Renal cortex interstitium (tissue), 15 donors: ENCODE measurements at places on chromosomes 2 and 18.

DNA sequence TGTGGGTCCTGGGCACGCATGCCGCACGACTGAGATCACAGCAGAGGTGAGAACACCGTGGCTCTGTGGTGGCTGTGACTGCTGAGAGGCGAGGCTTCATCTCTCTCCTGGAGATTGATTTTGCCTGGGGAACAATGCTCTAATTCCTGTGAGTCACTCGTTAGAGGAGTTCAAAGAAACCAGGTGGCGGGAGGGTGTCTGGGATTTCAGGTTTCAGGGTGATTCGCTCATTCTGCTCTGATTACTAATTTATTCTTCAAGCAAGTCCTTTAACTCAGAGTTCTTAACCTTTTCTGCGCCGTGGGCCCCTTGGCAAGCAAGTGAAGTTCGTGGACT, 56.3 kb downstream of the GLI2 start:
- DNase-seq = no peak

DNA sequence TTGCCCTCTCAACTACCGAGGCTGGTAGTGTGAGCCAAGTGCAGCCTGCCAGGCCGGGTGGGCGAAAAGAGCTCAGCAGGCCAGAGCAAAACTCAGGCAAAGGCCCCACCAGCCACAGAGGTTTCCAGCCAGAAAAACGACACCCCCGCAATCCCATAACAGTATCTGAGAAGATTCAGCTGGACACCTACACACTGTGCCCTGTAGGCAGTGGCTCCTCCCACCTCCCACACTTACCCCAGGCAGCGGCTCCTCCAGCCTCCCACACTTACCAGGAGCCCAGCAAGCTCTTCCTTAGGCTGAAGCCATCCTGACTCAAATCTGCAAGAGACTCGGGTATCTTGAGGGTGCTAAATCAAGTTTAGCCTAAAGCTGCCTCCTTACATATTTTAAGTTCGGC, 15.6 kb upstream of the TMEM18 start:
- no peak for DNase-seq

DNA sequence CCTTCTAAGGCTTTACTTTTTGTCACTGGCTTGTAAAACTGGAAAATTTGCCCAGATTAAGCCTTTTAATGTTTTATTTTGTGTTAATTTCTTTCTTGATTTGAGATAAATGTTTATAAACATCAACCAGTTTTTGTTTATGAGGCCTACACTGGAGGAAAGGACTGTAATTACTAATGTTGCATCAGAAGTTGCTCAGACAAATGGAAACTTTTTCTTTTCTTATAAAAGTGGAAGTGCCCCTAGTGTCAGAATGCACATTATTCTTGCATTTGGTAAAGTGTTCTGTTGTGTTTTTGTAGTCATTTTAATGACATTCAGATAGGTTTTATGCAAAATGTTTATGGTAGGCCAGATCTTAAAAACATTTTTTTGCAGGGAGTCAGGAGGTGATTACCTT, 25.3 kb downstream of the LCLAT1 start:
- DNase-seq = no peak

DNA sequence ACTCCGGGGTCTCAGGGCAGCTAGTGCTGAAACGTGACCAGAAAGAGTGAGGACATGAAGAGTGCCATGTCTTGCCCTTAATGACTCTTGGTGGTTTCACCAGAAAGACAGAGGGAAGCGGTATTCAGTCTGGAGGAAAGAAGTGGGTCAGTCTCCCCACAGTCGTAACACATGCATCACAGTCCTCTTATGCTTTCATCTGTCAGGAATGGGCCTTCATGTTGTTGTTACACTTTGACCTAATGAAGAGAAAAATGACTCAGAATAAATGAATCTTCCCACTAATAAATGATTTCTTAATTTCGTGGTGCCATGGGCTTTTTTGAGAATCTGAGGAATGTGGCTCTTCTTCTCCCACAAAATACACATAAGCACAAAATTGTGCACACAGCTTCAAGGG, 103.2 kb downstream of the SLC8A1 start:
- no peak for DNase-seq

DNA sequence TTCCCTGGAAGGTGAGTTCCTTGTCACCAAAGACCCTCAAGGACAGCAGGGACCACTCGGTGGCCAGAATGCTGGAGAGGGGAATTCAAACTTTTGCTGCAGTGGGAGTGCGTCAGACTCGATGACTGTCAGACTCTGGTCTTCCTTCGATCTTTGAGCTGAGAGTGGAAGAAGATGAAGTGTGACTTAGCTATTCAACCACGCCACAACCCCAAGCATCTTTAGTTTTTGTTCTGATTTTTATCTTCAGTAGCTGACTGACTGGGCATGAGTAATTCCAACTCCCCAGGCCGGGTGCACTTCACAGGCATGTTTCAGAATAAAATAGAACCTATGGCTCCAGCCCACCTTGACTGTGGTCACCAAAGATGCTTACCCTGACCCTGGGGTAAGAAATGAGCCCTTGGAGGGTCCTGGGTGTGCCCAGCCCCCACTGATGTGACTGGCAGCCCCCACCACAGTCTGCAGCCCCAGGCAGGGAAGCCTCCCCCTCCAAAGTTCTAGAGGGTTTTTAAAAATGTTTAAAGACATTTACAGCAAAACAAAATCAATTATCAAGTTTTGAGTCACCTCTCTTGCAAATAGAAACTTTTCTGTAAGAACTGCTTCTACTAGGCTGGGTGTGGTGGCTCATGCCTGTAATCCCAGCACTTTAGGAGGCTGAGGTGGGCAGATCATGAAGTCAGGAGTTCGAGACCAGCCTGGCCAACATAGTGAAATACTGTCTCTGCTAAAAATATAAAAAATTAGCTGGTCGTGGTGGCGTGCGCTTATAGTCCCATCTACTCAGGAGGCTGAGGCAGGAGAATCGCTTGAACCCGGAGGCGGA, 24.9 kb upstream of the YWHAQ start:
- no peak for DNase-seq

DNA sequence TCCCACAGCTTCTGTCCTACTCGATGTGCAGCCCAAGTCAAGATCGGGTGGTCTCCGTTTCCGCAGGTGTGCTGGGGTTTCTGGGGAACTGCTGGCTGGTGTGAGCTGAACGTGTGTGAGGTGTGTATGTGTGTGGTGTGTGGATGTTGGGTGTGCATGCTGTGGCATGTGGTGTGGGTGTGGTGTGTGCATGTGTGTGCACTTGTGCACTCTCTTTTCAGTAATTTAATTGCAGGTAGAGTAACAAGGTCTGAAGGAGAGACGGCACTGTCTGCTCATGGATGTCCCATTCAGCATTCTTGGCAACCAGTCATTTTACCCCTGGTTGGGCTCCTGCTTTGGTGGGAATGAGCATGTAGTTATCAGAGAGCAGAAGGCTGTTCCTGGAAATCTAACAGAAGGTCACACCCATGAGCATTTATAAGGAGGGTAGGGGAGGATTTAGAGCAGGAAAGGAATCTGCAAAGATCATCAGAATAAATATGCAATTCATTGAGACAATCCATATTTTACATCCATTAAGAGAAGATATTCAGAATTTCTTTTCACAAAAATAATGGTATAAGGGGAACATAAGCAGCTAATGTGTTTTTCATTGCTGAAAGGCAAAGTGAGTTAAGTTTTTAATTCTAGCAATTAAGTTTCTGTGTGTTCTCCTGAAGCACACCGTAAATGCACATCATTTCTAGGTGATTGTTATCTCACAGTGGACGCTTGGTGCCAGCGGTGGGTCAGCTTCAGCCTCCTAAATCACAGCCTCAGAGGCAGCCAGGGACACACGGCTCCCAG, 60.7 kb downstream of the ADI1 start:
- DNase-seq = no peak

GRCh38 chr2:11286749-11287148, 57.7 kb downstream of the ROCK2 start:
- DNase-seq = no peak

DNA sequence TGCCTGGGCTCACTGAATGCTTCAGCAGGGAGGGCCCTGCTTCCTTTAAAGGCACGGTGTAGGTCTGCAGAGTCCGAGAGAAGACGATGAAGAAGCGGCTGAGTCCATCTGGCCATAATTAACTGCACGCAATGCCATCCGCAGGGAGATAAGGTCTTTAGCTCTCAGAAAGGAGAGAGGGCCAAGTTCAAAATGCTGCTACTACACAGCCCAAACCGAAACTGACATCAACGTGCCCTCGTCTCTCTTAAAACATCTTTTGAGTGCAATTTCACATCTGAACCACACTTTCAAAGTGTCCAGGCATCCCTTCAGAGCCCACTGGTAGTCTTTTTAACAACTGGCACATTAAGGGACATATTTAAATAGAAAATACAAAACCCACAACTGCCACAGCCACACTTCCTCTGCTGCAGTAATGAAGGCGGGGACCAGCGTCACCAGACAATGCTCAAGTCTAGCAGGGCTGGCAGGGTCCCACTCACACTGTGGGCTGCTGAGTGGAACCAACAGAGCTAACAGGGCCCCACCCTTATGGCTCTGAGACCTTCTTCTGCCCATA, 35.8 kb downstream of the ST3GAL5 start:
- DNase-seq = no peak

- no peak for DNase-seq
Observed at GRCh38 chr2:33272001-33272400, 204.4 kb upstream of the RASGRP3 start.

- no peak for DNase-seq
Observed at GRCh38 chr18:13606604-13607254, 119.6 kb downstream of the FAM210A start.

DNA sequence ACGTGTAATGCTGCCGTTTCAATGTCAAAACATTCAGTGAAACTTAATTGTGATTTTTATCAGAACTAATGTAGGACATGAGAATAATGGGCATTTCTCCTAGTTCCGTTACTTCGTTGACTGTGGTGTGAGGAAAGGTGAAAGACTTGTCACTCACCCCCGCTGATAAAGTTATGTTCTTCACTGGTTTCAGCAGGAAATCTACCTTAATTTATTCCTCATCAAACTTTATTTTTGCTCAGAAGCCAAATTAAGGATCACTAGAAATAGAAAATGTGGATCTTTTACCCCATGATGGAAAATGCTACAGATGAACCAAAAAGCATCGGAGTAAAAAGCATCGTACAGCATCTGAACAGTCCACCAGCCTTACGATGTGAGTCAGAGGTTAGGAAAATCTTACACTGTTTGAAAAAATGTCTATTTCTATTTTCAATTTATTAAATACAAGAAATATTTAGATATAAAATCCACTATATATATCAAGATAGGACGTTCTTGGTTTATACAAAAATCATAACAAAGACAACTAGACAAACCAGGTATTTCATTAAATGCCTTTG, 1.0 kb upstream of the ROCK1 start:
- no peak for DNase-seq

GRCh38 chr18:28952339-28952738, 775.4 kb upstream of the CDH2 start:
- DNase-seq = no peak

GRCh38 chr2:38529208-38529607, 73.5 kb downstream of the HNRNPLL start:
- no peak for DNase-seq
